ENCODE measurements at places on chromosomes 3 and 15.
A peak's percentile ranks its signal among the peaks of the same experiment; 100 is the strongest.

GRCh38 chr3:176566757-176567156 is 630.5 kb downstream of the TBL1XR1 start:
- DNase-seq: no peak

GRCh38 chr3:33798113-33798417 is 365 bp upstream of the PDCD6IP start:
- no peak for DNase-seq

GRCh38 chr15:29687204-29687815 is 135.0 kb downstream of the TJP1 start:
- DNase-seq: no peak

GRCh38 chr3:71152892-71153265 is 430.6 kb downstream of the FOXP1 start:
- no peak for DNase-seq

DNA sequence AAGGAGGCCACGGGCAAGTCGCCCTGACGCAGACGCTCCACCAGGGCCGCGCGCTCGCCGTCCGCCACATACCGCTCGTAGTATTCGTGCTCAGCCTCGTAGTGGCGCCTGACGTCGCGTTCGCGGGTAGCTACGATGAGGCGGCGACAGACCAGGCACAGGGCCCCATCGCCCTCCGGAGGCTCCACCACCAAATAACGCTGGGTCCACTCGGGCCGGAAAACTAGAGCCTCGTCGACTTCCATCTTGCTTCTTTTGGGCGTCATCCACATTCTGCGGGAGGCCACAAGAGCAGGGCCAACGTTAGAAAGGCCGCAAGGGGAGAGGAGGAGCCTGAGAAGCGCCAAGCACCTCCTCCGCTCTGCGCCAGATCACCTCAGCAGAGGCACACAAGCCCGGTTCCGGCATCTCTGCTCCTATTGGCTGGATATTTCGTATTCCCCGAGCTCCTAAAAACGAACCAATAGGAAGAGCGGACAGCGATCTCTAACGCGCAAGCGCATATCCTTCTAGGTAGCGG is at the start of gene EPM2AIP1:
Gene EPM2AIP1, minus strand, starts transcription at position 326 of the 520 bp plus-strand sequence. Its CDS starts 54 bp downstream, at position 272.
- no peak for DNase-seq

DNA sequence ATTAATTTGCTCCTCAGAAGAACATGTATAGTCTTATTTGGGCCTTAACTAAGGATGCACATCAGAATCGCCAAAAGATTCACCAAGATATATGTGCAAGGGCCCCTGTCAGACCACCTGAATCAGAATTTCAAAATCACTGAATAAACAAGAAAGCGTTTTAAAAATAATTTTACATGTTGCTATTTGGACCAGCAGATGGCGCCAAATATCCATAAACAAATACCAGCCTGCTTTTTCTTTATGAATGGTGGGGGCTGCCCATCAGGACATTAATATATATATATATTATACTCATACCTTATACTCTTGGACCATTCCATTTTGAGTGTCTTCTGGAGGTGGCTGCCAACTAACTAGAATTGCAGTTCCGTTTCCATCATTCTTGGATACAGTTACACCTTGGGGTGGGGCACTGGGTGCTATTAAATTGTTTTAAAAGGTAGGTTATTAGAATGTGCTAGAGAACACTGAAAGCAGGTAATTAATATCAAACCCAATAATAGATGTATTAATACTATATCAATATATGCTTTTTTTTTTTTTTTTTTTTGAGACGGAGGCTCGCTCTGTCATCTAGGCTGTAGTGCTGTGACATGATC is 1108.3 kb downstream of the ROBO1 start:
- peak; percentile 11 for DNase-seq

DNA sequence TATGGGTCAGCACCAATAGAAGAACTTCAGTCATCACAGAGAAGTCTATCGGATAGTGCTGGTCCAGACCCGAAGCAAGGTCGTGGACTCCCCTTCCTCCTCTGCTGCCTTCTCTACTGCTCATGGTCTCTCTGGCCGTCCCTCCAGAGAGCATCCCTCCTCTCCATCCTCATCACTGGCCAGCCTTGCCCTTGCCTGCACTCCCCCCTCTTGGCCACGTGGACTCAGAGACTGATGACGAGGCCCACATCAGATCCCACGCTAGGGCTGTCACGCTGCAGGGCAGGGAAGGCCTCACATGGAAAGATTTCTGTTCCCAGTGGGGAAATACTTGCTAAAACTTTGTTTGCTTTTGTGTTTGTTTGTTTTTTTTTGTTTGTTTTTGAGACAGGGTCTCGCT is 35.3 kb downstream of the IGDCC3 start:
- DNase-seq: no peak

GRCh38 chr3:130662501-130662996 is 84.1 kb downstream of the PIK3R4 start:
- DNase-seq: no peak

- no peak for DNase-seq
Observed at GRCh38 chr15:86044981-86045380, 34.7 kb upstream of the AGBL1 start.

- DNase-seq: no peak
Observed at GRCh38 chr3:74023395-74023794, 398.7 kb upstream of the PDZRN3 start.

DNA sequence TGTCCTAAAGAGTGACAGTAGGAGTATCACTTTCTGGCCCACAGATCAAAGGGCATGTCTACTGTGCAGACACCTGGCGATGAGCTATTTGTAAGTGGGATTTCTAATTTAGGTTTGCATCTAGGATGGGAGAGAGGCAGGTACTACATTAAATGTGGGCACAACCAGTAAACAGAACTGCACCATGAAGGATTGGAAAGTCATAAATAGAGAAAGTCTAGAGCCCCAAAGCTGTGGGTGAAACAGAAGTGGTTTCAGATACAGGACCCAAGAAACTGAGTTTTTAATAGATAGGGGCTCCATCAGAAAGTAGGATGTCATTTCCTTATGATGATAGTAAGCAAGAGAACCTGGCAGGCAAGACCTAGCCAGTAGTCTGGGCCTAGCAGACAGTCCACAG is 35.2 kb upstream of the SPPL2A start:
- no peak for DNase-seq

DNA sequence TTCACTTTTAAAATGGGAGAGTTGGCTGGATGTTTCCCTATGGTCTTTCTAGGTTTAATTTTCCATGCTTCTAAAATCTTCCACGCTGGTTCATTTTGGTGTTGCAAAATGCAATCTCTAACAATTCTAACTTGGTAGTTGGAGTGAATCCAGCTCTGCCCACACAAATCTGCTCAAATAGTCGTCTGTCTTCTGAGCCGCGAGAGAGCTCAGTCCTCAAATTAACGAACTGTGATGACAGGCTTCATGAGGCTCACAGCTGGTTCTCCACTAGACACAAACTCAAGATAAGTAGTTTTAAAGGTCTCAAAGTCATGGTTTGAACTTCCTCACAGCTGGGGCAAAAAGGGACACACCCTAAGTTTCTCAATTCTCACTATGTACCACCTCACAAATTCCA is 178.6 kb upstream of the LYSMD4 start:
- no peak for DNase-seq

Data from effector CD8-positive, alpha-beta T cell (primary cell).